Effector CD4-positive, alpha-beta T cell (primary cell): ENCODE measurements at places on chromosomes 13 and 19.

DNA sequence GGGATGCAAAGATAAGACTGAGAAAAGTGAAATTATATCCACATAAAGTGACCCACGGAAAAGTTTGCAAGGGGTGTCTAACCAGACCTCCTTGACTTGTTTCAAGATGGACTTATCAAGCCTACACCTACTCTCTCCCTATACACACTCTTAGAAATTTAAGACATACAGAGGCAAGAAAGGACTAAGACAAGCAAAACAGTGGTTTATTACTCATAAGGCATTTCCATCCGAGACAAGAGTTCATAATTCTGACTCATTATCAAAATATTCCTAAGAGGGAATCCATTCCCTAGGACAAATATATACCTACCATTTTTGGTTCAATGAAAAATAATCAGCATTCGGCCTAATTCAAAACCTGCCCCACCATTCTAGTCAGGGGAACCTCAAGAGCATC lies 232.6 kb upstream of the GPC6 start:
- no peak for DNase-seq

GRCh38 chr13:90413548-90413947 lies 933.9 kb upstream of the MIR17HG start:
- DNase-seq: no peak

DNA sequence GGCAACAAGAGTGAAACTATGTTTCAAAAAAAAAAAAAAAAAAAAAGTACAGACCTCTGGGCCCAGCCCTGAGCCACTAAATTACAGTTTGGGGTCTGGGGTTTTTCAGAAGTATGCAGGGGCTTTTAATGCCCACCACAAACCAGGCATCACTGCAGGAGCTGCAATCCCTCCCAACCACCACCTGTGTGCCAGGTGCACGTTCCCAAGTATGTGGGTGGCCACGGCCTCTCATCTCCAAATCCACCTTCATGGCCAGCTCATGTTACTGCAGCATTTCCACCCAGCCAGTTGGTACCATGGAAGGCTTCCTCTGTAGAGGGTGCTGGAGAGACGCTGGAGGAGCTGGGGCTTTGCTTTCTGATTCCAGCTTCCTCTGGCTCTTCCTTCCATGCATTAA lies 26.5 kb downstream of the CEP89 start:
- no peak for DNase-seq

DNA sequence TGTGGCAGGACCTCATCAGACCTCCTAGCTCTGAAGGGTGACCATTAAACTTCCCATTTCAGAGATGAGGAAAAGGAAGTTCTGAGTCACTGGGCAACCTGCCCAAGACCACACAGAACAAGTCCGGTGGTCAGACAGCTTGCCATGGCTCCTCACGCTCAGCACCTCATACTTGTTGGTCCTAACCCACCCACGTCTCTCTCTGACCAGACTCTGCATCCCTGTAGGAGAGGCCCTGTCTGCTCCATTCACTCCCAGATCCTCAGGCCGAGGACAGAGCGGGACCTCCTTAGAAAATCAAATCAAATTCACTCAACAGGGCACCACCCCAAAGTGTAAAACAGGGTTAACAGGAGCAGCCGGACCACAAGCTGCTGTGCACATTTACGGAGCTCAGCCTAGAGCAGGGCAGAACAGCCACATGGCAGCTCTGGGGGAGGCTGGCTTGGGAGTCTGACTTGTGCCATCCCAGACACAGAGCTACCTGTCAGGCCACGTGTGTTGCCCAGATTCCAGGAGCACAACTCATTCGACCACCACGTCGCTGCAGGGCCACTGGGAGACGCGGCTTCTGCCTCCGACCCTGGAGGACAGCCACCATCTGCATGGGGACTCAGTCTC lies 1.7 kb downstream of the MIER2 start:
- no peak for DNase-seq

DNA sequence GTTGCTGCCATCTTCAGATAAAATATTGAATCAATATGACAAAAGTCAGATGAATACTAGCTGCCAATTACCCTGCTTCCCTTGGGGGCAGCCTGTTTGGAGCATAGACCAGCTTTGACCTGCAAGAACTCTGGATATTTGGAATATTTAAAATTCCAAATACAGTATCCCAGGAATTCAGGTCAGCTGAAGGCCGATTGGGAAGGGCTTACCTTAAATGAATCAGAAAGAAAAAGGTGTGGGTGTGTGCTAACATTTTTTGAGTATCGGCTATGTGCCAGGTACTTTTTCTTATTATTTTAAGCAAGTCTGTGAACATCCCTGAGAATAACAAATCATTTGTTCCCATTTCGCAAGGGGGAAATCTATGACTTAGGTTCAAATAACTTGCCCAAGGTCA lies 1.8 kb upstream of the RUBCNL start:
- no peak for DNase-seq

DNA sequence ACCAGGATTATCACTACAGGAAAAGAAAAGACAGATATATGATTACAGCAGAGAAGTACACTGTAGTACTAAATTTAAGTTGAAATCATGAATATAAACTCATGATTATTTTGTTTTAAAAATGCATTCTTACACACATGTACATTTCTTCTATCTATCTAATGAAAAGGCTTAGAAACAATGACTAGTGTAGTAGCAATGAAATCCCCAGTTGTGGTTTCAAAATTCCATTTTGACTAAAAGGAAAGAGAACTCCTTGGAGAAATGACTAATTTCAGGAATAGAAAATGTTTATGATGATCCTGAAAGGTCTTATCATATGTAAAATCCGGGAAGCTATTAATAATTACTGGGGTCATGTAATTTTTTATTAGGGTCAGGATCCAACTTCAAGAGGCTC lies 195.0 kb upstream of the STARD13 start:
- DNase-seq: no peak

DNA sequence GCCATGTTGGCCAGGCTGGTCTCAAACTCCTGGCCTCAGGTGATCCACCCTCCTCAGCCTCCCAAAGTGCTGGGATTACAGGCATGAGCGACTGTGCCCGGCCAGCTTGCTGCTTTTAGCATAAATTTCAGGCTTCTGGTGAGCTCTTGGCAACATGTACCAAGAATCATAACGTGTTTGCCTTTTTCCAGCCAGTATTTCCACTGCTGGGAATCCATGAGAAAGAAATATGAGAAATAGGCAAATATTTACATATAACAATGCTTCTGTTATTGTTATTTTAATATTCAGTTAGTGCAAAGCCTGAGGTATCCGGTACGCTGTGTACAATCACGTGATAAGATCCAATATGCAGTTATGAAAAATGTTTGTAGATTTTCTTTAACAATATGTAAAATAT lies 29.2 kb upstream of the CERS4 start:
- no peak for DNase-seq

GRCh38 chr19:47157431-47158321 lies 27.0 kb downstream of the SAE1 start:
- DNase-seq: peak; percentile 11

DNA sequence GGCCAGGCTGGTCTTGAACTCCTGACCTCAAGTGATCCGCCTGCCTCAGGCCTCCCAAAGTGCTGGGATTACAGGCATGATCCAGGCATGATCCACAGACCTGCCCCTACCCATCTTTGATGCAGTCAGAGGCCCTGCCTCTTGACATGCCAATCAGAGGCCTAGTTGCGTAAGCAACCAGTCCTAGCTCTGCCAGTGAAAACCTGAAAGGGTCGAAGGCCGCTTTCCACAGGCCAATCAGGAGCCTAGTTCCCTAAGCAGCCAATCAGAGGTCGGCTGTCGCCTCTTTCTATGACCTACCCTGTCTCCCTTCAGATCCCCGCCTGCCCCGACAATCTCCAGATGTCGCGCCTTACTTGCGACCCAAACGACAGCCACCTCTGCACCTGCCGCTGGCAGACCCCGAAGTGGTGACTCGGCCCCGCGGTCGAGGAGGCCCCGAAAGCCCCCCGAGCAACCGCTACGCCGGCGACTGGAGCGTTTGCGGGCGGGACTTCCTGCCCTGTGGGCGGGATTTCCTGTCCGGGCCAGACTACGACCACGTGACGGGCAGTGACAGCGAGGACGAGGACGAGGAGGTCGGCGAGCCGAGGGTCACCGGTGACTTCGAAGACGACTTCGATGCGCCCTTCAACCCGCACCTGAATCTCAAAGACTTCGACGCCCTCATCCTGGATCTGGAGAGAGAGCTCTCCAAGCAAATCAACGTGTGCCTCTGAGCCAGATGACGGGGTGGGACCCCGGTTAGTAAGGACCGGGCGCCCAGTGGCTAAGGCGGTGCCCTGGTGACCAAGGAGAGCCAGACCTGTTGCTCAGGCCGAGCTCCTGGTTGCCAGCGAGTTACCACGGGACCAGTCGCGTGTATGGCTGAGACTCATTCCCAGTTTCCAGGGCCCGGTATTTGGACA lies 6.3 kb downstream of the SYDE1 start:
- DNase-seq: no peak

GRCh38 chr13:90717451-90717936 lies 630.0 kb upstream of the MIR17HG start:
- DNase-seq: no peak

DNA sequence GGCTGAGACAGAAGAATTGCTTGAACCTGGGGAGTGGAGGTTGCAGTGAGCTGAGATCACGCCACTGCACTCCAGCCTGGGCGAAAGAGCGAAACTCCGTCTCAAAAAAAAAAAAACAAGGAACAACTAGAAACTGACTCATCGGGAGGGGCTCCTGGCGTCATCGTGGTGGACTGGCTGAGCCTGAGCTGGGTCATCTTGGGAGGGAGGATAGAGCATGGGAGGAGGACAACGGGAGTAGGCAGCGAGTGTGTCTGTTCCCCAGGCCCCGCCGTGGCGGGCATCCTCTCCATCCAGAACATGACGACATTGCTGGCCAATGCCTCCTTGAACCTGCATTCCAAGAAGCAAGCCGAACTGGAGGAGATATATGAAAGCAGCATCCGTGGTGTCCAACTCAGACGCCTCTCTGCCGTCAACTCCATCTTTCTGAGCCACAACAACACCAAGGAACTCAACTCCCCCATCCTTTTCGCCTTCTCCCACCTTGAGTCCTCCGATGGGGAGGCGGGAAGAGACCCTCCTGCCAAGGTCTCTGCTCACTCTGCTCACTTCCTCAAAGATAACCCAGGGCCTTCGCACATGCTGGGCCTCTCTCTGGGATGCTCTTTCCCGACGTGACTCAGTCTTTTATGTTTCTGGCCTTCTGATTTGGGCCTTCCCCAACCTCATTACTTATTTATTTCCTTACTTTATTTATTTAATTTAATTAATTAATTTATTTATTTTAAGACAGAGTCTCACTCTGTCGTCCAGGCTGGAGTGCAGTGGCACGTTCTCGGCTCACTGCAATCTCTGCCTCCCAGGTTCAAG lies 16.6 kb downstream of the DDX39A start:
- DNase-seq: no peak

DNA sequence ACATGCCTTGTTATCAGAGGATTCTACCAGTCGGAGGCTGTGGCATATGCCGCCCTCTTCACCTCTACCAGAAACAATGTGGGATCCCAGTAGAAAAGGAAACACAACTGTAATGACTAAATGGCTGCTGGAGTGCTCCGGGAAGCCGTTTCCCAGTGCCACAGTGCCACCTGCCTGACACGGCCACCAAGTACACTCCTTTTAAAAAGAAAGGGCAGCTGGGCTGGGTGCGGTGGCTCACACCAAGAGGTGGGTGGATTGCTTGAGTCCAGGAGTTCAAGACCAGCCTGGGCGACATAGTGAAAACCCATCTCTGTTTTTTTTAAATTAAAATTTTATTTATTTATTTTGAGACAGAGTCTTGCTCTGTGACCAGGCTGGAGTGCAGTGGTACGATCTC lies 67.3 kb downstream of the TRPM4 start:
- DNase-seq: no peak

GRCh38 chr13:75365724-75366173 lies 116.2 kb downstream of the TBC1D4 start:
- DNase-seq: no peak

DNA sequence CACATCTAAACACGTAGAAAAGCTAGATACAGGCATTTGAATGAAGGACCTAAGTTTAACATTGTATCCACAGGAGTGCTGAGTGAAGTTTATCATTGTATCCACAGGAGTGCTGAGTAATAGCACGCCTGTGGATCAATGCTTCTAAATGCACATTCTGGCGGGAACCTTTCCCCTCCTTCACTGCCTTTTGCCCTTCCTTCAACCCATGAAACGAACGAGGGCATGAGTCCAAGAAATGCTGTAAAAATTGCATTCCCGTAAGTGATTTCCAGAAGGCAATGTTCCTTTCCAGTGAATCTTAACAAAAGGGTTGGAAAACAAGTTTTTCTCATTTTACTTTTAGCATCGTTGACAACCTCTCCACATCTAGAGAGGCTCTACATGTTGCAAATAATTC lies 88.1 kb downstream of the ZDHHC20 start:
- no peak for DNase-seq
